ENCODE measurements at places on chromosomes 13 and 19.

GRCh38 chr19:35644987-35645679 lies 3.0 kb upstream of the COX6B1 start:
- peak; percentile 28 for DNase-seq

GRCh38 chr13:36736119-36736726 lies 62.4 kb downstream of the SERTM1 start:
- DNase-seq = peak; percentile 46

DNA sequence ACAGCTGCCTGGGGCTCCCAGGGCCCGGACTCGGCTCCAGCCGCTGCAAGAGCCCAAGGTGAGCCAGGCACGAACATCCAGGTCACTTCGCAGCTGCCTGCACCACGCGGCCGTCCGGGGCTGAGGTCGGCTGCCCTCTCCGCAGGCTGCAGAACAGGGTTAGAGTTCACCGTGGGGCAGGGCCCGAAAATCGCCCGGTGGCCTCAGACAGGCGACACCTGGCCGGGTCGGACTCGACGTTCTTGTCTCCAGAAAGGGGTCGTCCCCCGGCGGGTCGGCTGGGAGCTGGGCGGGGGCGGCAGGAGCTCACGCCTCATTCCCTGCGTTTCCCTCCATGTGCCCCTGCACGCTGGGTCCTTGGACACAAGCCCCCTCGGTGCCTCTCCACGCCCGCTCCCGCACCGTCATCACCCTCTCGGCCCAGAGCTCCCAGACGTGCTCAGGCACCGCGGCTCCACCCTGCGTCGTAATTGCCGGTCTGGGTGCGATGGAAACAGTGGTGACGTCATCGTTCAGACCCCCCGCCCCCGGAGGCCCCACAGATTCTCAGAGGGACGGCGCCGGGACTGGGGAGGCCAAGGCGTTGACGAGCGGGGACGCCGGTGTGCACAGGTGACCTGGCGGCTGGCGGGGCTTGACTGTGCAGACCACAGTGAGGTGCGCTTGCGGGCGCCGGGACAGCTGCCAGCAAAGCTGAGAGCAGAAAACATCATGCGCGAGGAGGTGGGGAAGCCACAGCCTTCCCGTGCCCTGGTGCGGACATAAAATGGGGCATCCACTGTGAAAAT lies 4.0 kb upstream of the GRIN3B start:
- peak; percentile 31 for DNase-seq

DNA sequence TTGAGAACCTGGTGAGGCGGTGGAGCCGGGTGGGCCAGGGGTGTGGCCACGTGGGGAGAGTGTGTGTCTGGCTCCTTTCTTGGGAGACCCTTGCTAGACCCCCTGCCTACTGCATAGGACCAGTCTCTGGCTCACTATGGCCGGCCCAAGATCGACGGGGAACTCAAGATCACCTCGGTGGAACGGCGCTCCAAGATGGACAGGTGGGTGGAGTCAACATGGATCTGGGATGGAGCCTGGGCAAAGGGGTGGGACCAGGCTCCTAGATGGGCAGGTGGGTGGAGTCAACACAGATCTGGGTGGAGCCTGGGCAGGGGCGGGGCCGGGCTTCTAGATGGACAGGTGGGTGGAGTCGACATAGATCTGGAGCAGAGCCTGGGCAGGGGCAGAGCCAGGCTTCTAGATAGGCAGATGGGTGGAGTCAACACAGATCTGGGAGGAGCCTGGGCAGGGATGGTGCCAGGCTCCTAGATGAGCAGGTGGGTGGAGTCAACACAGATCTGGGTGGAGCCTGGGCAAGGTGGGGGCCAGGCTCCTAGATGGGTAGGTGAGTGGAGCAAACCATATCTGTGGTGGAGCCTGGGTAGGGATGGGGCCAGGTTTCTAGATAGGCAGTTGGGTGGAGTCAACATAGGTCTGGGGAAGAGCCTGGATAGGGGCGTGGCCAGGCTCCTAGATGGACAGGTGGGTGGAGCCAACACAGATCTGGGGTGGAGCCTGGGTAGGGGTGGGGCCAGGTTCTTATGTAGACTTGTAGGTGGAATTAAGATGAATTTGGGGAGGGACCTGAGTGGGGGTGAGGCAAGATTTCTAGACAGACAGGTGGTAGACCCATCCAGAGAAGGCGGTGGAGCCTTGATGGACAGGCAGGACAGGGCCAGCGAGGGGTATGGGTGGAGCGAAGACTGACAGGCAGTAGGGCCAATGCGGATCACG lies 56.5 kb downstream of the VAV1 start:
- DNase-seq = no peak

GRCh38 chr19:27962264-27962663 lies 1250.7 kb downstream of the UQCRFS1 start:
- DNase-seq = no peak

DNA sequence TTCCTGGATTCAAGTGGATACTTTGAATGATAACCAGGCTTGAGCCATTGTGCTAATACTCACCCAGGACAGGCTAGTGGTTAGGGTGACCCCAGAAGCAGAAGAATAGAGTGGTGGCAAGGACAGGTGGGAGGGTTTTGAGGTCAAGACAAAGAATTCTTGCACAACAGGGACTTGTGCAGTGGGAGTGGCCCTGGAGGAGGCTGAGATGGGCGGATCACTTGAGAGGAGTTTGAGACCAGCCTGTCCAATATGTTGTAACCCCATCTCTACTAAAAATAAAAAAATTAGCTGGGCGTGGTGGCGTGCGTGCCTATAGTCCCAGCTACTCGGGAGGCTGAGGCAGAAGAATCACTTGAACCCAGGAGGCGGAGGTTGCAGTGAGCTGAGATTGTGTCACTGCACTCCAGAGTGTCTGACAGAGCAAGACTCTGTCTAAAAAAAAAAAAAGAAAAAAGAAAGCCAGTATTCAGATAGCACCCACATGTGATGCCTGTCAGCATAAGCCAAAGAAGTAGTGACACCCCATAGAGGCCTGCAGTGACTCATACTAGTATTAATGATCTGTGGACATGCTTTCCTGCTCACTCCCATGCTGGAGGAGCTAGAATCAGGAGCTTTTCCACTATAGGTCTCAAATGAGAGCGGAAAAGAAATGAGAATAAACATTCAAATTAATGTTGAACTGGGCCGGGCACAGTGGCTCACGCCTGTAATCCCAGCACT lies 78.7 kb downstream of the RNF17 start:
- no peak for DNase-seq

Data from SHP77 treated with DMSO at 0.1 percent for 48 hours (cell line).